Hepatocyte (in vitro differentiated cells): ENCODE measurements at places on chromosomes 13 and 19. TPM values are rescaled to one million over a fixed set of nuclear protein-coding genes. Genes with fewer than 3 reads are reported as not detected.

GRCh38 chr19:45218911-45219743 is 26.1 kb downstream of the EXOC3L2 start:
- DNase-seq = no peak

DNA sequence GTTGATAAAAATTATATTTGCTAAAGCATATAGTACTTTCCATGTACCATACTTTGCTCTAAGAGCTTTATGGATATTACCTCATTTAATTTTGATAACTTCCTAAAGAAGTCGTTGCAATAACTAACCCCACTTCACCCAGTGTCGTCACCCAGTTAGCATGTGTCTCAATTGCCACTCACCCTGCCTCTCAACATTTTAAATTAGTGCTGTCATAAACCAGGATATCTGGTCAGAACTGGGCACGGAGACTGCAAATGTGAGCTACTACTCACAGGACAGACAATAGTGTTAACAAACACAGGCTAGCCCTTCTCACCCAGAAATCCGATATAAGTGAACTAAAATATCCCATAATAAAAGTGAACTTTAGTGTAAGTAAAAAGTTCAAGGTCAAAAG is 430.6 kb downstream of the KLF12 start:
- DNase-seq = no peak

- DNase-seq = peak; percentile 35
These were observed 72.9 kb downstream of the SPATA13 start for GRCh38 chr13:24233351-24233901.

DNA sequence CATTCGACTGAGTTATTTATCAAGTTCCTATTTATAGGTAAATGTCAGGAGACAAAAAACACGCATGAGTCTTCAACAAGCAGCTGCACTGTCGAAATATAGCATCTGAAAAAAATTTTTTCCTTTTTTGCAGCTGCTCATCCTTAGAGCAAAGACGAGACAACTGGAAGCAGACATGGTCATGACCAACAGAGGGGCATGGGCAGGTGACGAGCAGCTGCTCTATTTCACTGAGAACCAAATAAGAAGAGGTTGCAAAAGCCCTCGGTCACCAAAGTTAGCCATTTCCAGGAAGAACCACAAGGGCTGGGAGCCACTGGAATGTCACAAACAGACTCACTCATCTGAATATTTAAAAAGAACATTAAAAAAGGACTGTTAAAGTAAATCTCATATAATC is 22.2 kb downstream of the SOHLH2 start:
- no peak for DNase-seq

- DNase-seq = no peak
These were observed 11.0 kb downstream of the ACTMAP start for GRCh38 chr19:40739030-40739839.

GRCh38 chr19:45492137-45492626 is 4.7 kb downstream of the RTN2 start:
- no peak for DNase-seq

GRCh38 chr19:11013771-11014170 is 52.9 kb downstream of the SMARCA4 start:
- DNase-seq = no peak

The ODAD3 gene
- 0.08 and 1.3 TPM in 2 replicates for total RNA-seq

- no peak for DNase-seq
These were observed 47.4 kb downstream of the TNFRSF19 start for GRCh38 chr13:23617551-23618024.

DNA sequence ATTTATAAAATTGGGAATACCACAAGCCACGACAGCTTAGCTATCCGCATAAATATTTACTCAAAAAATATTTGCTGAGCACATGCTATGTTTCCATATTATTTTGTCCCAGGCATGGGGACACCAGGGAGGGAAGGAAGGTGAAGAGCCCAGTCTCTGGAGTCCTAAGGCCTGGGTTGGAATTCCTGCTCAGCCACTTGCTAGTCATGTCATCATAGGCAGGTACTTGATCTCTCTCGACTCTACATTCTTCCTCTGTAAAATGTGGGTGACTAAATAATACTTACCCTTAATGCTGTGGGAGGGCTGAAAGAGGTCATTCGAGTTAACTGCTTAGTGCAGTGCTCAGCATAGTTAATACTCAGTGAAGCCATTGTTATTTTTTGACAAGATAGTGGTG is 4.3 kb upstream of the RNASEH2B start:
- no peak for DNase-seq

DNA sequence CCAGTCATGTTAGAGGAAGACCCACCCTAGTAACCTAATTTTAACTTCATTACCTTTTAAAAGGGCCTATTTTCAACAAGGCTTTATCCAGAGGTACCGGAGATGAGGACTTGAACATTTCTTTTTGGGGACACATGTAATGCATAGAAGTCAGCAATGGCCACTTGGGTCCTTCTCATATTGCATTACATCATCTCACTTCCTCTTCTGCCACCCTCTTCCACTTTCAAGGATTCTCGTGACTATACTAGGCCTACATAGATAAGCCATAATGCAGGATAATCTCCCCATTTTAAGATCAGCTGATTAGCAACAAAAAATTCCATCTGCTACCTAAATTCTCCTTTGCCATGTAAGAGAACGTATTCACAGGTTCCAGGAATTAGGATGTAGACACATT is 557.2 kb downstream of the KCTD12 start:
- DNase-seq = no peak

DNA sequence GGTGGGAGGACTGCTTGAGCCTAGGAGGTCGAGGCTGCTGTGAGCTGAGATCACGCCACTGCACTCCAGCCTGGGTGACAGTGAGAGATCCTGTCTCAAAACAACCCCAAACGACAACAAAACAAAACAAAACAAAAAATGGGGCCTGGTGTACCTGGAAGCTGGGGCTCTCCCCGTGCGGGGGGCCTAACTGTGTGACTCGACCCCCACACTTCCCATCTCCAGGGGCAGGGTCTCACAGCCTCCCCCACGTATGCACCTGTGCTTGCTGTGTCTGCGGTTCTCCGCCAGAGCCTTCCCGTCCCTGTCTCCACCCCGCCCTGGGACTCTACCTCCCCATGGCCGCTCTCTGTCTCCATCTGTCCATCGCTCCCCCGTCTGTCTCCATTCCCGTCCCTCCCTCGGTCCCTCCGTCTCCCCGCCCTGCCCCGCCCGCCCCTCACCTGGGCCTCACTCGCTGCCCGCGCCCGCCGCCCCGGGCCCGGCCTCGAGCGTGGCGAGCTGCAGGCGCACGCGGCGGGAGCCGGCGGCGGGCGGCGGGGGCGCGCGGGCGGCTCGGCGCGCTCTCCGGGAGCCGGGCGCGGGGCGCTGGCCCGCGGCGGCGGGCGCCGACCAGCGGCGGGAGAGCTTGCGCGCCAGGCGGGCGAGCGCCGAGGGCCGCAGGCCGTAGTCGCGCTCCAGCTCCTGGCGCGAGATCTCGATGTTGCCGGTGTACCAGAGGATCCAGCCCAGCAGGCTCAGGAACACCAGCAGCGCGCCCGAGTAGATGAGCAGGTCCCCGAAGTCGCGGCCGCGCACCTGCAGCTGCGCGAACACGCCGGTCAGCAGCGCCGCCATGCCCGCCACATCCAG is 587 bp downstream of the TMEM238 start:
- DNase-seq = peak; percentile 86

The WDR88 gene
- not detected in 2 replicates for total RNA-seq

GRCh38 chr13:95834134-95834765 is 157.3 kb downstream of the DNAJC3 start:
- DNase-seq = peak; percentile 77

The KIR2DL3 gene
- total RNA-seq = not detected in 2 replicates

The FCAR gene
- not detected in 2 replicates for total RNA-seq

- DNase-seq = no peak
These were observed 220.0 kb downstream of the TEX29 start for GRCh38 chr13:111540486-111540885.
